ENCODE measurements at places on chromosomes 12 and 14.

DNA sequence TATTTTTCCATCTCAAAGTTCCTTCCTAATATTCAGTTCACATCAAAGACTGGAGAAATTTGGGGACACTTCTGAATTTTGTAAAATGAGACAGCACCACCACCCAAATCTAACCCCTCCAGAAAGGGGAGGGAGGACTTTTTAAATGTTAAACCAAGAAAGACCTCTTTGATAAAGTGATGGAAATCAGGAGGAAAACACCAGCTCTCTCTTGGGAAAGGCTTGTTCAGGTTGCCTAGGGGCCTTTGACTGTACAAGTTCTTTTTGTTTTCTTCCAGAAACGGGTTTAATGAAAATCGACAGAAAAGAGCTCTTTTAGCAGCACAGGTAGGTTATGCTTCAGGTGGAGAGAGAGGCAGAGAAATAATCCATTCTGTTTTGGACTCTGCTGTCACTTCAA lies 112.3 kb downstream of the OTOGL start:
- no peak for DNase-seq

DNA sequence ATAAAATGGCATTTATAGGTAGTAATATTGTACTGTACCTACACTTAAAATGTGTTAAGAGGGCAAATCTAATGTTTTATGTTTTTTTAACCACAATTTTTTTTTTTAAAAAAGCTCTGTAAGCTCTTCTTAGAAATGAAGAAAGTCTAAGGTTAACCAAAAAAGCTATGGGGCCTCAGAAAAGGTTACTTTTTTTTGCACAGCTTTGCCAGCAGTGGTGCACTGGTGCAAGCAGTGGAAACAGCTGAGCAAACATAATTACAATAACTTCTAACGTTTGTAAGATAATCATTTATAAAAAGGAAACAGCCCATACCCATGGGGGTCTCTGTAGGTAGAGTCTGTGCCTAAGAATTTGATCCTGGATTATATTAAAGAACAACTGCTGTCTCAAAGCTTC lies 85.1 kb upstream of the NID2 start:
- no peak for DNase-seq

DNA sequence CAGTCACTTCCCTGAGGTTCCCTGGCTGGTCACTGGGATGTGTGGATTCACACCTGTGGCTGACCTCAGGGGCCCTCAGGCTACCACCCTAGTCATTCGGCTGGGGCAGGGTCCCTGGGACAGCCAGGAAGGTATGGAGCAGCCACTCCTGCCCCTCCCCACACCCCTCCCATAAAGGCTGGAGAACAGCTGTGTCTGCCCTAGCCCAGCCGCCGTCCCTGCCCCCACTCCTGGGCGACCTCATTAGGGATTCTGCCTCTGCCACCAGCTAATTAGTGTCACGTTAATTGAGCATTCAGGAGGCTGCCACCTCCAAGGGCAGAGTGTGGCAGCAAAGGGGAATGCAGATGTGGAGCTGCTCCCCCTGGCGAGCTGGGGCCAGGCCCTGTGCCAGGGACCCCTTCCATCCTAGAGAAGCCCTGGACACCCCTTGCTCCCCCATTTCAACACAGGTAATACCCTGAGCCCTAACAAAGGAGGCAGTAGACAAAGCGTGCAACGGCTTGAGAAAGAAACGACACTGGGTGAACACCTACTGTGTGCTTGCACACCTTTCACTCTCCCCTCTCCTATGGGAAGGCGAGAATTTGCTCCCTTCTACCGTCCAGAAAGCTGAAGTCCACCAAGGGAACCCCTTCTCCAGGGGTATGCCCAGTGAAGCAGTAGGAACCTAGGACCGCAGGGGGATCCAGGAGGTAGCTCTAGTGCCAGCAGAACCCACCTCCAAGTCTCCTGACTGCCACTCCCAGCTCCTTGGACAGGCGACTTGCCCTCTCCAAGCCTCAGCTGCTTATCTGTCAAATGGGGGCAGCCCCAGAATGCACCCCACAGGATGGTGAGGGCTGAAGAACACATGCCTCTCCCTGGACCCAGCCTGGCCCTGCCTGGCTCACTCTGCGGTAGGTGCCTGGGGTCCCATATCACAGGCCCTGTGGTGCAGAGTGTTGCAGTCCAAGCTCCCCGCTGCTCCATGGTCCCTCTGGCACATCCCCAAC lies 45.1 kb downstream of the FAM222A start:
- no peak for DNase-seq

- DNase-seq = no peak
Observed at GRCh38 chr12:28135801-28136439, 54.3 kb upstream of the CCDC91 start.

DNA sequence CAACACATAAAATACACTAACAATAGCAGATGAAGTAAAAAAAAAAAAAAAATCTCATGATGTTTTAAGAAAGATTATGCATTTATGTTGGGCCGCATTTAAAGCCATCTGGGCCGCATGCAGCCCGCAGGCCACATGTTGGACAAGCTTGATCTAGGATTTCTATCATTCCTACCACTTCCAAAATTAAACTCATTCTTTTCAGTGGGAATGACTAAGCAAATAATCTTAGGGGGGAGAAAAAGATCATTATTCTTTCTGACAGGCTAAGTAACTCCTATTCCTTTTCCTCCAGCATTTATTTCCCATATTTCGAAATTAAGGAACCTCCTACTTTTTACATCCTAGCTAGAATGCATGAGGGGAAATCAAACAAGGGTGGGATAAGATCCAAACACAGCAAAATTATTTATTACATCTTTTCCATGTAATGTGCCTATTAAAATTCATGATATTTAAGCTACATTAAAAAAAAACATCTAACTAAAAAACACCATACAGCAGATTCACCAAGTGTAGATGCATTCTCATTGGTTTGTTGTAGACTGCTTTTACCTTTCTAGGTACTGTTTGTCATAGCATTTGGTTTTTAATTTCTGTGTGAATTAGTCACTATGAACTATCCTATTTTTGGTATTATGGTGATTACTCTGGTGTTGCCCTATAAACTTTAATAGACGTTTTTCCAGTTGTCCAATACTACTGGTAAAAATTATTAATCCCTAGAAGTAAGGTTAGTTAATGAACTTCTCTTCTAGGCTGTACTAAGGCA lies 76.1 kb downstream of the RASSF8 start:
- no peak for DNase-seq

GRCh38 chr12:124709722-124710687 lies 142.6 kb upstream of the NCOR2 start:
- no peak for DNase-seq

GRCh38 chr14:29240066-29240465 lies 473.5 kb downstream of the FOXG1 start:
- no peak for DNase-seq

- no peak for DNase-seq
Observed at GRCh38 chr12:132514216-132514820, 24.4 kb downstream of the FBRSL1 start.

DNA sequence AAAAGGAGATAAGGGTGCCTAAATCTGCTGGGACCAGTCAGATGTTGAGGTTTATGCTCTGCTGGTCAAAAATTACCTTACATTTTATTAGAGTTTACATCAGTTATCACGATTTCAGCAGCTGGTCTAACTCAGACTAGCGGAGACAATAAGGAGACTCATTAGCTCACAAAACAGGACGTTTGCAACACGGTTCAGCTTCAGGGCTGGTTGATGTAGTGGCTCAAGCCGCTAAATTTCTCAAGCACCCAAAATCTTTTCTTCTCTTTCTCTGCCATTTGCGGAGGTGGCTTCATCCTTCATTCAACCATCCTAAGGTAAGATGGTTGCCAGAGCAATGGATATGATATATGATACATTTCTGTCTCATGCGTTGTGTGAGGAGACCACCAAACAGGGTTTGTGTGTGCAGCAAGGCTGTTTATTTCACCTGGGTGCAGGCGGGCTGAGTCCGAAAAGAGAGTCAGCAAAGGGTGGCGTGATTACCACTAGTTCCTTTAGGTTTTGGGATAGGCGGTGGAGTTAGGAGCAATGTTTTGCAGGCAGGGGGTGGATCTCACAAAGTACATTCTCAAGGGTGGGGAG lies 30.3 kb upstream of the CLIP1 start:
- no peak for DNase-seq

- DNase-seq = no peak
Observed at GRCh38 chr12:96892104-96892503, 15.0 kb upstream of the NEDD1 start.

DNA sequence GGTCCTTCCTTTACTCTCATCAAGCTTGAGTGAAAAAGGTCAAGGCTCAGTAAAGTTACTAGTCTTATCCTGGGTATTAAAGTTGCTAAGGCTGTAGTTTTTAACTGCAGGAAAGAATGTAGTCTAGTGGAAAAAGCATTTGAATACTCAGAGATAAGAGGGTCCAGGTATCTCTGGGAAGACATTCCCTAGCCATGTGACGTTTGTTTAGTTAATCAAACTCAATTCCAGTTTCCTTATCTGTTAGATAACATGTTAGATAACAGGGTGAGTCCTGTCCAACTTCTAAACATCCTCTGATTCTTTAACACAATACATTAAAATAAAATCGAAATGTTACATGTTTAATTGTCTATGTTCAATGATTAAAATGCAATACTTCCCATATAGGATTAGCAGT lies 720.7 kb upstream of the LMO3 start:
- DNase-seq = no peak

DNA sequence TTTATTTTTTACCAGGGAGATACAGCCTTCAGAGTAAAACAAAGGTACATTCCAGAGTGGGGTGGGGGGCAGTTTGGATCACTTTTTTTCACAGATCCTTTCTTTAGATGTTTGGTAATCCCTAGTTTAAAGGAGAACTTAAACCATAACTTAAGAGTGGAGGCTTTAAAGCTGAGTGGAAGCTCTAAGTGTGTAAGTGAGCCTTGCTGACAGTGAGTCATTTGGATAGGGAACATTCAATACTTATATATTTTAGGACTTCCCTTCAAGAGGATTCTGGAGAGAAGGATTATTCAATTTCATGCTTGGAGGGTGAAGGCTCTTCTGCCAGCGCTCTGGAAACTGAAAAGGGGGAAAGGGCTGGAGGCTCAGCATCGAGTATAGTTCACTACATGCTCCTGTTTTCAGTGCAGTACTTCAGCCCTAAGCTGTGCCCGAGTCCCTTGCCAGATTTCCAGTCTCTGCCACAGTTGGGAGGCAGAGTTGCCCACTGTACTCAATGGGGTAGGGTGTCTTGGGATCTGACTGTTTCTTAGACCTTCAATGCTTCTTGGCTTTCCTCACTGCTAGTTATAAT lies 8.4 kb downstream of the PRKAG1 start:
- DNase-seq = no peak

DNA sequence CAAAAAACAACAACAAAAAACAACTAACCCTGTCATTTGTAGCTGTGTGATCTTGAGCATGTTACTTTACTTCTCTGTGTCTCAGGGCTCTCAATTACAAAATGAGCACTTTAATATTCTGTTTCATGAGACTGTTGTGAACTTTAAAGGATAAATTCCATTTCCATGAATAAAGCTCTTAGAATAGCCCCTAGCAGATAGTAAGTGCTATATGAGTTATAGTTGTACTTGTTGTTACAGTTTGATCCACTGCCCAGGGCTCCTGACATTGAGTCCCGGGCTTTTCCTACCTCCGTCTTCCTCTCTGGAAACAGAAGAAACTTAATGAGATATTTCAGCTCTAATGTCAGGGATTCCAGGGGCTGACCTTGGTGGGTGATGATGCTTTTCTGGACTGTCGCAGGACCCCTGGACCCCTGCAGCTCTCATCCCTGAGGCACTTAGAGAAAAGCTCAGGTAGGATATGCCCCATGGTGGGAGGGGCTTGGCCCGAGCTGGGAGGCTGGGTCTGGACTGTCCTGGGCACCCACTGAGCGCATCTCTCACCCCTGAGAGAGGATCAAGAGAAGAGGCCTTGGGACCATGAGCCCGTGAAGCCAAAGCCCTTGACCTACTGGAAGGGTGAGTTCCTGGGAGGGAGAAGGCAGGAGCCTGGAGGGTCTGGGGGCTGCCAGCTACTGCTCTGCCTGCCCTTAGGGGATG lies 5.1 kb downstream of the P3H3 start:
- DNase-seq = no peak

GRCh38 chr12:80045594-80045993 lies 53.7 kb upstream of the OTOGL start:
- no peak for DNase-seq

DNA sequence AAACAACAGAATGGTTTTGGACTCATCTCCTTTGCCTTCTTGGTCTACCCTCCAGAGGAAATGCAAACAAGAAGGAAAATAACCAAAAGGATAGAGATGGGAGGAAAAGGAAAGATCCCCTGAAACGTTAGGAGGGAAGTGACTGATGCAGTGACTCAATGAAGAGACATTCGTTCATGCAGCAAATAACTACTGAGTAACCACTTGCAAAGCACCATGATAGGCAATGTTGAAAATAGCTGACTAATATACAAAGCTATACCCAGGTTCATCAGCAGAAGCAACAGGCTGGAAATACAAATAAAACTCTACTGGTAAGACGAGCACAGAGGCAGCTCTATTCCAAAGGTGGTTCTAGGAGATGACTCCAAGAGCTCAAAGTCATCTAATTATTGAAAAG lies 41.8 kb downstream of the R3HDM2 start:
- no peak for DNase-seq

DNA sequence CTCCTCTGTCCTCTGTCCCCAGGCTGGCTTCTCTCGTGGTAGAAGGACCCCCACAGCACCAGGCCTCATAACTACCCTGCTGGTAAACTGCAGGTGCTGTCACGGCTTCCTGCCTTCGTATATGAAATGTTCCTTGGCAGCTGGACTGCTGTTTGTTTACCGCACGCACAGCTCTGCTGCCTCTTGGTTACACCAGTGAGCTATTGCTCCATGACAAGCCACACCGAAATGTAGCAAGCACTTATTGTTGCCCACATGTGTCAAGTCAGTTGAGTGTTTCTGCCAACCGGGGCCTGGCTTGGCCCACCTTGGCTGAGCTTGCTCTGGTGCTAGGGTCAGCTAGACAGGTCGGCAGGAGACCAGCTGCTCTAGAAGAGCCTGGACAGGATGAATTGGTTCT lies 21.7 kb upstream of the TCL1B start:
- no peak for DNase-seq

DNA sequence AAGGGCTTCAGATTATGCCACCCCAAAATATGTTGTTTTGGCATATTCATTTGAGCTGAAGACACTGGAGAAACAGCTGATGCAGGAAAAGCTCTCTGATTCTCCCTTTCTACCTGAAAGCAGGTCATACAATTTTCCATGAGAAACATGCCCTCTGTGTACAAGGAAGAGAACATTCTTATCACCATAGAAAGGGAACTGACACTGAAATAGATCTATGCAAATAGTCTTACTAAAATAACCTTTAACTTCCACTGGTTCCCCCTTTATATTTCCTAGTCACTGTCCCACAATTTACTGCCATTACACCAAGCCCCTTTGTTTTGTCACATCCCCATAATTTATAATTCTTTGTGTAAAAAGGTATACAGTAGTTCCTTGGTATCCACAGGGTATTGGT lies 9.6 kb upstream of the PHC1 start:
- DNase-seq = no peak

DNA sequence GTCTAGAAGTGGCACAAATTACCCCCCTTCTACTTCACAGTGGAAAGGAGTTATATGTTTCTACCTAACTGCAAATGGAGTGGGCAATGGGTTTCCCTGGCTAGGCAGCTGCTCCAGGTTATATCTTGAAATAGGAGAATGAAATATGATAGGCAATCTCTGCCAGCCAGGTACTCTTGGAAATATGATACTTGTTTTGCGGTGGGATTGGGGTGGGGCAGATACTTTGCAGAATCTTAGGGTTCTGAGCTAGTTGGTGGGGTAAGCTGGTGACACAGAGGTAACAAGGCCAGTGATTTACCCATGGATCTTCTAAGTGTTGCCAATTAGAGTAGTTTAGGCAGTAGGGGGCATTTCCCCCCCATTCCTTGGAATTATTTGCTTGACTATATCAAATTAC lies 140.1 kb downstream of the ATP23 start:
- no peak for DNase-seq

All from progenitor cell of endocrine pancreas (in vitro differentiated cells).